GM06990 (cell line): ENCODE measurements at places on chromosomes 3 and 15.

GRCh38 chr3:193971261-193971751 lies 164.6 kb upstream of the HES1 start:
- peak; percentile 39 for DNase-seq

- peak; percentile 70 for DNase-seq
These were observed 112.7 kb downstream of the RAB11A start for GRCh38 chr15:65981837-65982626.

GRCh38 chr3:111283165-111283564 lies 211.5 kb downstream of the NECTIN3 start:
- DNase-seq: no peak

GRCh38 chr15:60255390-60255789 lies 142.4 kb downstream of the ANXA2 start:
- DNase-seq: peak; percentile 26

- DNase-seq: no peak
These were observed 35.9 kb downstream of the STT3B start for GRCh38 chr3:31568649-31569048.

- DNase-seq: no peak
These were observed 2.5 kb downstream of the MORC1 start for GRCh38 chr3:109115451-109115850.

- no peak for DNase-seq
These were observed 67.7 kb downstream of the SCN5A start for GRCh38 chr3:38581774-38582173.

- no peak for DNase-seq
These were observed 463.3 kb upstream of the CCDC54 start for GRCh38 chr3:106913966-106914365.

DNA sequence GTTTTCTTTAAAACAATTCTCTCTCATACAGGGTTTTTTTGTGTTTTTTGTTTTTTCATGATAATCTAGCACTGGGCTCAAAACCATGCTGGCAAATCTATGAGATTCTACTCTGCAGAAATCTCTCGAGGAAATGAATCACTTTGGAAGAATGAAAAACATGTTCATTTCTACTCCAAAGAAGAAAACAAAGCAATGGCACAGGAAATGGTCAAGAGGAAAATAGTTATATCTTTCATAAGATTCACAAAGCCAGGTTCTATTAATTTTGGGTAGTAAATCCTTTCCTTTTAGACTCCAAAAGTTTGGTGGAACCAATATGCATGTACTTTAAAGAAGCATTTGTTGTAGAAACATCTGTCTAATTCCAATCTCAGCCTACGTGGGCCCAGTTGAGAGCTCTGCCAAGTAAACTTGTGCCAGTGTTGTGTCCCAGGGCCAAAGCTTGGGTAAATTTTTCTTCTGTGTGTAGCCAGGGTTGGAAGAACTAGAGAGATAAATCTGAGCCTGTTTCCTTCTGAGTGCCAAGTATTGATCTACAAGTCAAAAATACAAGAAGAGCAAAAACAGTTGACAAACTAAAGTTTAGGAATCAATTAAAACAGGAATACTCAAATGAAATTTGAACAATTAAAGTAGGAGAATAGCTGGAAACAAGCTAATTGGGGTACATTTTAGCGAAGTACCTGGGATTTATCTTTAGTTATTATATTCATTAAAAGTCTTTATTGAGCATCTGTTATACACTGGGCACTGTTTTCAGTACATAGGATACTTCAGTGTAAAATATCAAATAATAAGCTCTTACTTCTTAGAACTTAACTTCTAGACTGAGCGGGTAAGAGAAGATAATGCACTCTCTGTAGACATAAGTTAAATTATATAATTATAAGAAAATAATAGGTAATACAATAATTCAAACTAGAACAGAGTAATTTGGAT lies 657.5 kb upstream of the NECTIN3 start:
- no peak for DNase-seq

DNA sequence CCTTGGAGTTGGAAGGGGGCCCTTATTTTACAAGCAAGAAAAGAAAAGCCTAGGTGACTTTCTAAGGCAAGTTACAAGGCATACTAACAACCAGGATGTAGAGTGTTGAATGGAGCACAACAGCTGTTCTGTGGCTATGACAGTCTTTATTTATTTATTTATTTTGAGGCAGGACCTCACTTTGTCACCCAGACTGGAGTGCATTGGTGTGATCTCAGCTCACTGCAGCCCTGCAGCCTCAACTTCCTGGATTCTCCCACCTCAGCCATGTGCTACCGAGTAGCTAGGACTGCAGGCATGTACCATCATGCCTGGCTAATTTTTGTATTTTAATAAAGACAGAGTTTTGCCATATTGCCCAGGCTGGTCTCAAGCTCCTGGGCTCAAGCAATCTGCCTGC lies 973.4 kb downstream of the ROBO1 start:
- DNase-seq: no peak

- DNase-seq: no peak
These were observed 561.9 kb downstream of the GBE1 start for GRCh38 chr3:81199587-81199986.

DNA sequence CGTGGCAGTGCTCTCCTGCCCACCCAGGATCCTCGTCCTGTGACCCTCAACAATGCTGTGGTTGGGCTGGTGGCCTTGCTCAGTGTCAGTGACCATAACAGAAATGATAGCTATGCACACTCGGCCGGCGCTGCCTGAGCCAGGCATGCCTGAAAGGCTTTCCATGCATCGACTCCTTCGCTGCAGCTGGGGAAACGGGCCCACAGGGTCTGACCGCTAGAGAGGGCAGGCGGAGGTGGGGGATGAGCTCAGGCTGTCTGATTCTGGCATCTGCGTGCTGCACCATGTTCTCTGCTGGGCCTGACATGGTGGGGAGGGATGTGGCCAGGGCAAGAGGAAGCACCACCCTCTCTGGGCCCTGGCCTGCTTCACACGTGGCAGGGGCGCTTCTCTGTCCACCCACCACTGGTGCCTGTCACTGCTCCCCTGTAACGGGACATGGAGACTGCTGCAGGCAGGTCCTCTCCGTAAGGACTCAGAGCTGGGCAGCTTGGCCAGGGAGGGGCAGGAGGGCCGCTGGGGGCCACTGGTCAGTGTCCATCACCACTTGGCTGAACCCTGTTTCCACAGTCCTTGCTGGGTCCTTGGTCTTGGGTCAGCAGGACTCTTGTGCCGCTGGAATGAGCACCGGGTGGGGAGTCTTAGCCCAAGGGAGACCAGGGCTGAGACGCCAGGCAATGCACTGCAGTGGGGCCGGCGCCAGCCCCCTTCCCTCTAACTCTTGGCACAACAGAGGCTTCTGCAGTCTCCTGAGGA lies 64.1 kb upstream of the RPL32 start:
- DNase-seq: no peak

DNA sequence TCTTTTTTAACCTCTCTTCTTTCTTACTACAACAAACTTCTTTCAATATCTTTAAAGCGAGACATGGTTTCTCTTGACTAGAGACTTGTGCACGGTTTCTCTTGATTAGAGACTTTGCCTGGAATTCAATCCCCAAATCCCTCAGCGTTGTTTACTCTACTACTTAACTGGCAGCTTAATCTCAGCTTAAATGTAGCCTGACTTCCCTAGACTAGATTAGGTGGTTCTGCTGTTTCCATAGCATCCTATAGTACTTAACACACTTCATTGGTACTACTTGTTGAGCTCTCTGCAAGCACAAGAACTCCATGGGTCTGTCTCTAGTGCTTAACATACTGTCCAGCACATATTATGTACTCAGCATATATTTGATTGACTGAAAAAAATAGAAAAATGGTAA lies 168.2 kb upstream of the GPR149 start:
- DNase-seq: no peak

DNA sequence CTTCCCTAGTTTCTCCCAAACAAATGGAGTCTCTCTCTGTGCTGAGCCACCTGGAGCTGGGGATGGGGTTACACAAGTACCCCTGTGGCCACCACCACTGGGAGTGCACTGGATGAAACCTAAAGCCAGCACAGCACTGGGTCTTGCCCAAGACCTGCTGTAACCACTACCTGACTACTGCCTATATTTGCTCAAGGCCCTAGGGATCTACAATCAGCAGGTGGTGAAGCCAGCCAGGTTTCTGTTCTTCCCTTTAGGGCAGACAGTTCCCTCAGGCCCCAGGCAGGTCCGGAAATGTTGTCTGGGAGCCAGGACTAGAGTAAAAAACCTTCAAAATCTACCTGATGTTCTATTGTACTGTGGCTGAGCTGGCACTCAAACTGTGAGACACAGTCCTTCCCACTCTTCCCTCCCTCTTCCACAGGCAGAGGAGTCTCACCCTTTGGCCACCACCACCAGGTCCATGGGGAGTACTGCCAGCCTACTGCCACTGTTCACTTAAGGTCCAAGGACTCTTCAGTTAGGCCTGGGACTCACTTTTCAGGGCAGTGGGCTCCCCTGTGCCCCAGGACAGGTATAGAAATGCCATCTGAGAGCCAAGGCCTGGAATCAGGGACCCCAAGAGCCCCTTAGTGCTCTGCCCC lies 23.8 kb downstream of the C3orf20 start:
- DNase-seq: no peak

- no peak for DNase-seq
These were observed 939 bp upstream of the ULK3 start for GRCh38 chr15:74843891-74844299.

GRCh38 chr15:34335176-34336032 lies 2.2 kb downstream of the SLC12A6 start:
- peak; percentile 34 for DNase-seq

DNA sequence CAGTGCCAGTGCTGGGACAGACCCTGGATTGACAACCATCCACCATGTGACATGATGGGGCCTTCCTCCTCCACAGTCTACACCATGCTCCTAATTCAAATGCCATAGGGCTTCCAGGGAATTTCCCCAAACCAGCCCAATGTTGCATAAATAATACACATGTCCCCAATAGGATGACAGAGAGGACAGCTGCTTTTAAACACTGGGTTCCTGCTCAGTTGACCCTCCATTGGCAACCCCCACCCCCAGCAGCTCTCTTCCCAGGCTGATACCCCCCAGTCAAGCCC lies 28.3 kb upstream of the ATP2B2 start:
- no peak for DNase-seq

GRCh38 chr3:278300-279064 lies 81.9 kb downstream of the CHL1 start:
- peak; percentile 53 for DNase-seq

DNA sequence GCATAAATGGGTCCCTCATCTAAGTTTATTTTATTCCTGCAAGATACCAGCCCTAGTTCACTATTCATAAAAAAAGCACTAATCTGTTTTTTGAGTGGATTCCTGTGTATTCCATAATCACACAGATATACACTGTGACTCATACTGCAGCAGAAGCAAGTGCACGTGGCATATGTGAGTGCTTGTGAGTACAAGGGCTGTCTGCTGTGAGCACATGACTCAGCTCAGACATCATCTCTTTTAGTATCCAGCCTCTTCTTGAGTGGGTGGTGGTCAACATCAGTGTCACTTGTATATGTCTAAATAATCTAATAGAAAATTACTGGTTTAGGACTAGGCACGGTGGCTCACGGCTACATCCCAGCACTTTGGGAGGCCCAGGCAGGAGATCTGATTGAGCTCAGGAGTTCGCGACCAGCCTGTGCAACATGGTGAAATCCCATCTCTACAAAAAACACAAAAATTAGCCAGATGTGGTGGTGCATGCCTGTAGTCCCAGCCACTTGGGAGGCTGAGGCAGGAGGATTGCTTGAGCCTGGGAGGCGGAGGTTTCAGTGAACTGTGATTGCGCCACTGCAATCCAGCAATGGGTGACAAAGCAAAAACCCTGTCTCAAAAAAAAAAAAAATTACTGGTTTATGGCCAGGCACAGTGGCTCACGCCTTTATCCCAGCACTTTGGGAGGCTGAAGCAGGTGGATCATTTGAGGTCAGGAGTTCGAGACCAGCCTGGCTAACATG lies 49.8 kb downstream of the NIPA2 start:
- DNase-seq: no peak

DNA sequence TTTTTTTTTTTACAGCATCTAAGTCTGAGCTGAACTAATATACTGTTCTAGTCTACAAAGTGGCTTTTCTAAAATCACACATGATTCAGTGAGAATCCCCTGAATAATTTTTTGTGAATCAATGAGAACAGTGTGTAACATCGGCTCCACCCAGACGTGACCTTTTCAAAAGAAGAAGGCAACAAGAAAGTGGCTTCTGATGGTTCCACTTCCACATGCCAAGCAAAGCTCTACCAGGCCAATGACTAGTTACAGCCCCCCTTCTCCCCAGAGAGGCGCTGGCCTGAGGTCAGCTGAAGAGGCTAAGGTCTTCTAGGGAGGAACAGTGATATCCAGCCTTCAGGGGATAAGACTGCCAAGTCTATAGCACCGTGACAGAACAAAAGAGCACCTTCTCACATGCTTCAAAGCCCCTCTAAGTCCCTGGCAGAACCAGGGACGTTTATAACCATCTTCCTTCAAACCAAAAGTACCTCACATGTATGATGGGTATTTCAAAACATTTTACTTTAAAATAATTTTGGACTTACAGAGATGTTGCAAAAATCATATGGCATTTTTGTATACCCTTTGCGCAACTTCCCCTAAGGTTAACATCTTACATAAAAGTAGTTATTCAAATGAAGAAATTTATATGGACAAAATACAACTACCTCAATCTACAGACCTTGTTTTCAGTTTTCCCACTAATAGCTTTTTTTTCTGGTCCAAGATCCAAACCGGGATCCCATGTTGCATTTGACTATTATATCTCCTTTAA lies 177.9 kb downstream of the OSBPL10 start:
- peak; percentile 32 for DNase-seq

DNA sequence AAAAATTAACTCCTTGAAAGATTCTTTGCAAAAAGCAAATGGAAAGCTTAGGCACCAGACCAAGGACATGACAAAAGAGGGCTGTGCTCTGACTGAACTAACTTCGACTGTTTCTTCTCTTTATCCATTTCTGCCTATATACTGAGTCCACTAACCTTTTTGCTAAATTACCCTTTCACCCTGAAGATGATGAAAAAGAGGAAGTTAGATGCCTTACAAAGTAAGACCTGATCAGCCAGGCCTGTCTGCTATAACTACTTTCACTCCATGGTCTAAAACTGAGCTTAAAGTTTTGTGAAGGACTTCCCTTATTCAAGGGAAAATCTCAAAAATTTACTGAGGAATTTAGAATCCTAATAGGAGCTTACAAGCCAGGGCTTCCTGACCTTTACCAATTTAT lies 6.2 kb upstream of the IGSF10 start:
- DNase-seq: no peak

DNA sequence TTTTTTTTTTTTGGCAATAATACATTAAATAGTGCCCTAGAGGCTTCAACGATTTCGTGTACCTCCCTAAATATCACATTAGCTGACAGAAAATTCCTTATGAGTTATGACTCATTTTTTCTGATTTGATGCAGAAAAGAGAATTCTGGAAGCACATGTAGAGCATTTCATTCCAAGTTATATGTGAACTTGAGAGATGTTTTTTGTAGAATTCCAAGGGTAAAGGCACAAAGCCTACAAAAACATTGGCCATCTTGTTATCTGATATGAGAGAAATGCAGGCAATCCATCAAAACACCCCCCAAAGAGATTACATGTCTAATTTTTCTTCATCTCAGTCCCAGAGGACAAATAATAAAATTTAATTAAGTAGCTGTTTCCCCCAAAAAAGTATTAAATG lies 6.7 kb upstream of the PFN2 start:
- DNase-seq: no peak
